ENCODE measurements at places on chromosomes 1 and 21.

- peak; percentile 61 for DNase-seq
Observed at GRCh38 chr1:57599236-57599994, 175.6 kb upstream of the DAB1 start.

GRCh38 chr1:156025876-156026275 lies 5.1 kb upstream of the SSR2 start:
- DNase-seq: no peak

DNA sequence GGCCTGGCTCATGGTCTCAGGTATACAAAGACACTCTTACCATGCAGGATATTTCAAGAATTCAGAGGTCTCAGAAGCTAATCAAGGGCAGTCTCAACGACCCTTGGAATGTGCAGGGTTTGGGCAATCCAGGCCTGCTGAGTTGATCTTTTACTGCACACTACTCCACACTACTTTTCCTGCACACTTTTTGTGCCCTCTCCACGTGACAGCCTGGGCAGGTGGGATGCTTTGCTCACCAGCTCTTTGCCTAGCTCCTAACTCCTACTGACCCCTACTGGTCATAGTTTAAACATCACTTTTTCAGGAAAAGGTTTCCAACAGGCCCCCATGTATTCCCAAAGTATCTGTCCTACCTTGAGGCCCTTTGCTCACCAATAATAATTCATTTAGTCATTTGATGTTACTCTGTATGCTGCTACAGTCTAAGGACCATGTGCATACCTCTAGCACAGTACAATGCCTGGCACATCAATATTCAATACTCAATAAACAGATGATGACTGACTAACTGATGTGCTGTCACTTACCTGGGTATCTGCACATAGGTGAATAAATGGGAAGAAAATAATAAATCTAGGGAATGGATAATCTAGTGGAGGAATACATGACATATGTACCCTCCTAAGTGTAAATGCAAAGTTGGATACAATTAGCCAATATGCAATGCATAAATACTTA lies 9.6 kb downstream of the DUSP23 start:
- DNase-seq: peak; percentile 29

- no peak for DNase-seq
Observed at GRCh38 chr1:172211221-172211620, 209.3 kb upstream of the C1orf105 start.

- DNase-seq: peak; percentile 64
Observed at GRCh38 chr1:206912445-206913095, 9.2 kb downstream of the FCMR start.

DNA sequence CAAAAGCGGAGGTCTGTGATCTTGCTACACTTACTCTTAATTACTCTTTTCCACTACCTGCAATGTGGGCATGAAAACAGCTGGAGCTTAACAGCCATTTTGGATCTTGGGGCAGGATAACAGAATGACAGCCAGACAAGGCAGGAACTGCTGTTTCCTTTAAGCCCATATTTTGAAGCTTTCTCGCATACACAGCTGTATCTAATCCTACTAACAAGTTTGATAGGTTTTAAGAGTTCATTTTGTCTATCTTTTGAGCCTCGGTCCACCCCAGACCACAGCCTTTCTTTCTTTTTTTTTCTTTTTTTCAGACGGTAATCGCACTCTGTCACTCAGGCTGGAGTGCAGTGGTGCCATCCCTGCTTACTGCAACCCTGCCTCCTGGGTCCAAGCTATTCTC lies 42.4 kb upstream of the CRB1 start:
- DNase-seq: no peak

- DNase-seq: no peak
Observed at GRCh38 chr1:53981220-53981619, 35.1 kb downstream of the LRRC42 start.

GRCh38 chr1:212188599-212189351 lies 96.4 kb upstream of the PPP2R5A start:
- DNase-seq: no peak

DNA sequence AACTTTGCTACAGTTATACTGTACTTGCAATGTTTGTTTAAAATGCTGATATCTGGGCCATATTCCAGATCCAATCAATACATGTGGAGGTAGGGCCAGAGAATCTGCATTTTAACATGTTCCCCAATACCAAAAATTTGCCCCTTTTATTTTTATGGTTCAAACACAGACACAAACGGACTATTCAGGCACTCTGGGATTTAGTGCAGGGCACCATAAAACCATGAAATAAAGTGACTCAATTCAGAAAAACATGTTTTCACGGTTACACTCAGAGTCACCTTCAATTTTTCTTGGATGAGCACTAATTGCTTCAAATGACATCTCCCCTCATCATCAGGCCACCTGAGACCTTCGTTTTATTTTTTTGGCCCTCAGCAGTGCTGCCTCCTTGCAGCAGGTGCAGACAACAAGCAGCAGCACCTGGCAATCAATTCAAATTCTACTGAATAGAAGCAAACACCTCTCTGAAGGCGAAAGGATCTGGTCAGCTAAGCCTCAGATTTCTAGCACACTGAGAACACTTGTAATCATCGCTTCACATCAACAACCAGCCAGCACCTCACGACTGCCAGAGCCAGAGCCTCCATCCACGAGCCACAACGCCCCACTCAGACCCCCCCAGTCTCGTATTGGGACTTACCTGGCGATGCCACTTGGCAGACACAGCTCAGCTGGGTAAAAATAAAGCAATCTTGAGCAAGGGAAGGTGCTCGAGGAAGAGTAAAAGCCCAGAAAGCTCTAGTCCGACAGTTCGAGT lies 1.1 kb downstream of the ERO1B start:
- no peak for DNase-seq

DNA sequence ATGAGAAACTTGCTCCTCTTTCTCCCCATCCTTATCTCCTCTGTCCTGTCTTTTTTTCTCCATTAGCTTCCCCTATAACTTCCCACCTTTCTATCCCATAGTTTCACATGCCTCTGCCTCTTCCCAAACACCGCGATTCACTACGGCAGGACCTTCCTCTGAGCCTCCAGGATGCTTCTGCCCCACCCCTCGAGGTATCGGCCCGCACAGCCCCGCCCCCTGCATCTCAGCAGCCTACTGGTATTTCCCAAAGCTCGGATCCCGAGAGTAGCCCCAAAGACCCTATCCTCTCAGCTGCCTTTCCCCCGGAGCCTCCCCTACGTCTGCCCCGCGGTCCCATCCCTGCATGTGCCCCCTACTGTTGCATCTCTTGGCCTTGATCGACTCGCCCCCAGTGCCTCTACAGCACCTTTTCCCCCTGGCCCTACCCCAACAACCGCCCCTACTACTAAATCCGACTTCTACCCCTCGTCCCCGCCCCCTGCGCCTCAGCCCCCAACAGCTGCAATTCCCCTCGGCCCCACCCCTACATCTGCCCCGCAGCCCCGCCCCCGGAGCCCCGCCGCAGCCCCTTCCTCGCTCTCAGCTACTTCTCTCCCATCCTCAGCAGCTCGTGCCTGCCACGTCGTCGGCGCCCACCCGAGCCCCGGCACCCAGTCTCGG lies 512 bp downstream of the PIAS3 start:
- DNase-seq: no peak

DNA sequence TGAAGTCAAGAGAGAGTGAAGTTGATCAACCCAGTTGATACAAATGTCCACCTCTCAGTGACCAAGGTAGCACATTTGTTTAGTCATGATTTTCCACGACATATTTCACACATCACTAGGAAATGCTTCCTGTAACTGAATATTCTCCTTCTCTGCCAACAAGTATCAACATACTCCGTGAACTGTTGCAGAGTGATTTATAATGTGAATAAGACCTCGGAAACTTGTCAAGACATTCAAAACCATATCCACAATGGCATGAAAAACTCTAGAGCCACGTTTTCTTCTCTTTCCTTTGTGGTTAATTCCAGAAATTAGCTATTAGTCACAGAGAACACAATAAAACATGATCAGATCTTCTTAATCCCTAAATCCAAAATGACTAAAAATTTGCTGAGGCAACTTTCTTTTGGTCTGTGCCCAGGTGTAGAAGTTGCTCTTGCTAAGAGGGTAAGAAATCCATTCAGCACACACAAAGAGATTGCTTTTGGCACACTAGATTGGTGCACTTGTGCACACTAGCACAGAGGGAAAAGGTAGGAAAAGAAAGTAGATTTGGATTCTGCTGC lies 244.3 kb upstream of the NRIP1 start:
- no peak for DNase-seq

GRCh38 chr21:45153358-45154318 lies 79.3 kb downstream of the ADARB1 start:
- no peak for DNase-seq

GRCh38 chr1:64248065-64248464 lies 44.6 kb downstream of the UBE2U start:
- DNase-seq: no peak

- DNase-seq: no peak
Observed at GRCh38 chr1:107010582-107010981, 45.9 kb upstream of the PRMT6 start.

DNA sequence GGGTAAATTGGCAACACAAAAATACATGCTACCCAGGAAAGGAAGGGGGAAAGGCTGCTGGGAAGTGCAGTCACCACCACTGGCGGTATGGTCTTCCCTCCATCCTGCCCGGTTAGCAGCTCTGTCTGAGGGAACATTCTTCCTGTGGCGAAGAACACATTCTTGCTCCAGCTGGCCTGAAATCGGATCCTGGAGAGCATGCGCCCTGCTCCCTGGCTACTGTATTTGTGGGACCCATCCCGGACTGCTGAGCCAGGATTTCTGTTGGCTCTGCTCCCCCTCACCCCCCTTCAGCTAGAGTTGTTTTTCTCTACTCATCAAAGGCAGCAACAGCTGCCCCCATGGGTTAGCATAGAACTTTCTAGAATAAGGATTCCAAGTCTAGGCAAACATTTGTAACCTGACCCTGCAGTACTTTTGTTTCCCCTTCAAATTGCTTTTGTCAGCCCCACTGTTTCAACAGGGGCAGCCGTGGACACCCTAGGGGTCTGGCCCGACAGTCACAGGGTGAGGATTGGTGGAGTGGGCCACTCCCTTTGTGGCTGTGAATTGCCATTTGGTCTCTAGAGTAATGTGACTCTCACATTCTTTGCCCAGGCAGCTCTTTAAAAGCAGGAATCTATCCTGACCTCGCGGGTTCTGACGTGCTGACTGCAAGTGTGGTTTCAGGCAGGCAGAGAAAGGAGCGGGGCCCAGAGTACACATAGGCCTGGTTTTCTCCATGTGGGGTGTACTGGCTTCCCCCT lies 157.7 kb downstream of the TOMM20 start:
- DNase-seq: no peak

GRCh38 chr1:10965546-10966226 lies 46.8 kb upstream of the TARDBP start:
- DNase-seq: no peak

DNA sequence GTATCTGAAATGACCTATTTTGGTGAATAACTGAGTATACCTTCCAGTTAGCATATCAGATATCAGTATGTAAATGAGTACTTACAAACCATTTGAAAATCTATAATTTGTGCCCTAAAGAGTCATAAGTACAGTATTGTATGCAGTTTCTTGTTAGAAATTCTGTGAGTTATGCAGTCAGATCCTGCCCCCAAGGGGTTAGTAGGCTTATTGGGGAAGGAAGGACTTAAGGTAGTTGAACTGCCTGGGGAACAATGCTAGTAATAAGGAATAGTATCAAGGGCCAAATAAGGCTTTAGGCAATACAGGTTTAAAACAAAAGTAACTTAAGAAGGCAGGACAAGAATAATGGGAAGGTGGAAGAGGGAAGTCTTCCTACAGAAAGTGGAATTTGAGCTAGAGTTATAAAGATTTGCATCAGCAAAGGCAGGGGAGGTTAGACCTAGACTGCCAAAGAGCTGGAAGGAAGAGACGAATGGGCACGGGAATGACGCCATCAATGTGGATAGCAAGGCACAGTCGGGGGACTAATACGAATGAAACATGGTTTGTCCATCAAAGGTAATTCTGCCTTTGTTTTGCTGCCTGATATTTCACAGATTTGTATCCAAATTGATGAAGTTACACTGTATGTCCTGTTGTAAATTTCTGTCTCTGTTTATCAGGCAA lies 182.9 kb upstream of the DPYD start:
- no peak for DNase-seq

DNA sequence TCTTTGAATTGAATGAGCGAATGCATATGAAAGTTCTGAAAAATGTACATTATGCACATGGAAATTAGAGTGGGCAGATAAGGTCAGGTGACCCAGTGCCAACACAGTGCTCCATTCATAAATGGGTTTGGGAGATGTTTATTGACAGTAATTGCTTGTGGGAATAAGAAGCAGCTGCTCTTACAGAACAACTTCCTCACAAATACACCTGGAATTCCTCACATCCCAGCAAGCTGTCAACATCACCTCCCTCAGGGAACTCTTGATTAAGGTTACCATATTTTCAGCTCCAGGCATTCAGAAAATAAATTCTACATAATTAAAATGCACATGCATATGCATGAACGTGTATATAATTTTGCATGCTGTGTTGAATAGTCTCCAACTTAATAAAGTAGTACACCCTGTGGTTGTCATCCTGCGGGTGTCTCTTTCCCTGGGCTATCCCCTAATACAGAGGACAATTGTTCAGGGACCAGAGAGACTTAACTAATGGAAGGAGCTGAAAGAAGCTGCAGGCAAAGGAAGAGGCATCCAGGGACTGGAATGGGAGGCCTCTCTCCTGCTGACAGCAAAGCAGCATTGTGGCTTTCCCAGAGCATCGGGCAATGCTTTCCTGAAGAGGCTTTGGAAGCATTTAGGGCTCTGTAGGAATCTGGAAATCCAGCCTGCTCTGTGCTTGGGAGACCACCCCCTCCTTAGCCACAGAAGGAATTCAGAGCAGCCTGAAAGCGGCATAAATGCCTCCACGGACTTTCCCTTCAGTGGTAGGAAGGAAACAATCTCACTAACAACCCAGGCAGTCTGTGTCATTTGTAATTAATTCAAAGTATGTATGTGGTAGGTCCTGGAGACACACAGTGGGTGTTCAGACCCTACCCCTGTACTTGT lies 55.2 kb upstream of the GNG12 start:
- no peak for DNase-seq

GRCh38 chr1:17655169-17655568 lies 100.0 kb upstream of the ACTL8 start:
- DNase-seq: no peak

- no peak for DNase-seq
Observed at GRCh38 chr1:214637722-214638458, 34.9 kb downstream of the CENPF start.

GRCh38 chr21:38938343-38938742 lies 132.6 kb downstream of the ETS2 start:
- DNase-seq: no peak

Measured in right renal pelvis (tissue), 4 donors.